ENCODE measurements at places on chromosomes 11 and 22.

- DNase-seq, result no peak
These were observed 9.8 kb upstream of the ASCL2 start for GRCh38 chr11:2280208-2280607.

DNA sequence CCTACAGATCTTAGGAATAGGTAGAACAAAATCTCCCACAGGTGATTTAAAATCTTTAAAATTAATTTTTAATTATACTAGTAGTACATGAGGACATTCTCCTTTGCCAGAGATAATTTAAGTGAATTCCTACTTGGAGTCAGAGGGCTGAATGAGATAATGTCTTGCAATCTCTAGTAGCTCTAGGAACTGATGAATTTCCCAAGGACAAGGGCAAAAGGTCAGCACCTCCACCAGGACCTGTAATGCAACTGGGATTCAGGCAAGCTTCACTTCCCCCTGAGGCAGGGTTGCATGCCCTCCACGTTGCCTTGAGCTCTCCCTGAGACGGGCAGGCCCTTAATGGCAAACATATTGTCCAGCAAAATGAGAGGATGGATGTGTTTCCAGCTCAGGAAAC, 330.3 kb upstream of the PITPNB start:
- no peak for DNase-seq

DNA sequence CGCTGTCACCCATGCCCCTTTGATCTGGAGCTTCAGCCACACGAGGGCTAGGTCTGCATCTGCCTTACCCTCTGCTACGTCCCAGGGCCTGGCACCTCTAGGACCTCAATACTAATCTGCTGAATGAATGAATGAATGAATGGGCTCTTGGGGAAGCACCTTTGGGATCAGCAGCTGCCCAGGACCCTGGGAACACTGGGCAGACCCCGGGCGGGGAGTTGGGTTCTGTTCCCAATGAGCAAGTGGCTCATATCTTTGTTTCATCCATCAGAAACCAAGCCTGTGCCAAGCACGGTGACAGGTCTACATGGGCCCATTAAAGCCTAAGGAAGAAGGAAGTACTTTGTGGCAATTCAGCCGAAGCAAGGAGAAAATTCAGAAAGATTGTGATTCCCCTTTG, 41.5 kb upstream of the SHISAL1 start:
- no peak for DNase-seq

DNA sequence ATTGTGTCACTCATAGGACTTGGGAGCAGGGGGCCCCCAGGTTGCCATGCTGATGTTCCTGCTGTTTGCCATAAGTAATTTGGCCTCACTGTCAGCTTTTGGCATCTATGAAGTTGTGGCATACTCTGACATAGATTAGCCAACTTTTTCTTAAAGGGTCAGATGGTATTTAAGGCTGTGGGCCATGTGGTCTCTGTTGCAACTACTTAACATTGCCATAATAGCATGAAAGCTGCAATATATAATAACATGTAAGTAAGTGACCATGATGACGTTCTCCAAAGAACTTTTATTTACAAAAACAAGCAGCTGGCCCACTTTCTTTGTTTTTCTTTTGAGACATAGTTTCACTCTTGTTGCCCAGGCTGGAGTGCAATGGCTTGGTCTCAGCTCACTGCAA, 2.2 kb upstream of the TMEM216 start:
- no peak for DNase-seq

GRCh38 chr11:31487848-31488247, 21.6 kb downstream of the IMMP1L start:
- DNase-seq, result peak; percentile 37

GRCh38 chr11:19551457-19551856, 161.2 kb upstream of the NAV2 start:
- no peak for DNase-seq

Data from stromal cell of bone marrow (primary cell).